Stimulated activated CD4-positive, alpha-beta T cell treated with anti-CD3 and anti-CD28 coated beads, TNF-alpha, amount 100 ng/mL, for 24 hours (primary cell): ENCODE measurements at places on chromosomes 12 and 14.
A peak's percentile ranks its signal among the peaks of the same experiment; 100 is the strongest.

DNA sequence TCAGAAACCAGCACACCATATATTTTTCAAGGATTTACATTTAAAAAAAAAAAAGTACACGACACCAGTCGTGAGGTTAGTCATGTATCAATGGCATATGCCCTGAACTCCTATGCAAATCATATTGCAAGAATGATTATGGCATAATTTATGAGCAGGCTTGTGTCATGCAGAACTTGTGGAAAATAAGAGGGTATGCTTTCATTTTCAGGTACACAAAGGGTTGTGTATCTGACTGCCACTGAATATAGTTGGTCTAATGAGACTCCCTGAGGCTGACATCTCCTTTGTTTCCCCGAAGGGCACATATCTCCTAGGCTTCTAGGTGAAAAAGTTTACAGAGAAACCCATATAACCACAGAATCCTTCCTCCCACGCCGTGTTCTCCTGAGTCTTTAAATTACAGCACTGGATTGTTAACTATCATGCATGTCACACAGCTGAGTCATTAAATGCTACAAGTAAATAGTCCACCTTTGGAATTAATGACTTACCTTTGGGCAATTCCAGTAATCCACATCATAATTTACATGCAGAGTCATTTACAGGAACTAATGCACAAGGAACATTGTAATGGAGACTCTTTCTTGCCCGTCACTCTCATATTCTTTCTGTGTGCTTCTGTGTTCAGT is 356.7 kb upstream of the DIO2 start:
- no peak for DNase-seq

DNA sequence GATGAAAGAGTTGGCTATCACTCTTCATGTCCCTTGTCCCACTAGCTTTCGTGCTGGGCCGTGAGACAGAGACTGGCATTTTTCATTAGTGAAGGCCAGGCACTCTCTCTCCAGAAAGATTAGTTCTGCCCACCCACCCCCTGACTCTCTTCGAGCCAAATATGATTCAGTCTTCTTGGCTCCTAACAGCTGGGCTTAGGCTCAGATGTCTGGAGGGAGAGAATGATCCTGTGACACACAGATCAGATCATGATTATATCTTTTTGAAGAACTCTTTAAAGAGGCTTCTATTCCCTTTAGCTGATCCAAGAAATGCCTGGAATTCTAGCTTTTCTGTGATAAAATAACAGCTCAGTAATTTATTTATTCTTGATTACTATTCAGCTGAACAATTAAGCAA is 5.2 kb upstream of the GNG2 start:
- DNase-seq = no peak

GRCh38 chr12:92094751-92095161 is 50.9 kb downstream of the BTG1 start:
- no peak for DNase-seq

- DNase-seq = peak; percentile 68
These were observed 5.1 kb upstream of the PSMA3 start for GRCh38 chr14:58239244-58240195.

DNA sequence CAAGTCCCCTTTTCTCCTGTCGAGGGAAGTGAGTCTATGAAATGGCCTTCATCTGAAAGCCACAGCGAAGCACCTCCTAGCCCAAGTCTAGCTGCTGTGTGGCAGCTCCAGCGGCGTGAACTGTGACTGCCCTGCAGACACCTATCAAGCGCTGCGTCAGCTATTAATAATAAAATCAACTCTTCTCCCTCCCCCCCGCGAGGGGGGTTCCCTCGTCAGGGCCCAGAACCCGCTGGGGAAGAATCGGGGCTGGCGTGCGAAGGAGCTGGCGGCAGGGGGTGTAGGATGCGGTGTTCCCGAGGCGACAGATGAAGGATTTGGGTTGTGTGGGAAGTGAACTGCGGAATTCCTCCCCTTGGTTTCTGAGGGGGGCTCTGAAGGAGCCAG is 662 bp upstream of the ATP2A2 start:
- peak; percentile 33 for DNase-seq

GRCh38 chr14:39974036-39974435 is 541.8 kb upstream of the FBXO33 start:
- no peak for DNase-seq

DNA sequence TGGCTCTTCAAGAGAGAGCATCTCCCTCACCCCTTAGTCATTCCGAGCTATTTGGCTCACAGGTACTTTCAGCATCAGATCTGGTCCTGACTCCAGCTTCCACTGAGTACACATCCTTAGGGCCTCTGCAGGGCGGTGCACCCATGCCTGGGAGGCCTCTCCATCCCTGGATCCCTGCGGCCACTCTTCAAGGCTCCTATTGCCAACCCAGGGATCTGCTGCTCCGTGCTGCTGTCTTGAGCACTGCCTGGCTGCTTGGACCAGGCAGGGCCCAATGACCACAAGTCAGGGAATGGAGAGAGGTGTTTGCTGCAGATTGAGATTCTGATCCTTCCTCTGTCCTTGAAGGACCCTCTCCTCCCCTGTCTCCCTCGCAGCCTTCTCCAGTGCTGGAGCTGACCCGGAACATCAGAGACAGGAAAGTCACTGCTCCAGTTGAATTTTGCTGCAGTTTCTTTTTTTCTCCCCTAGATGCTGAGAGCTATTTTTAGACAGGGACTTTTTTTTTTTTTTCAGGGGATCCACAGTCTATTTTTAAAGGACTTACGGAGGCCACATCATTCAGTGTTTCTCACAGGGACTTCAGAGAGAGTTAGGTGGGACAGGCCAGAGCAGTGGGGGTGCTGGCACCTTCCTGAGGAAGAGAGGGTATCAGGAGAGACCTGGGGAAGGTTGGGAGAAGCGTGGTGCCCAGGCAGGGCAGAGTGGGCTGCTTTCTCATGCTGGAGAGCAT is 50.1 kb upstream of the KCNA1 start:
- DNase-seq = no peak

DNA sequence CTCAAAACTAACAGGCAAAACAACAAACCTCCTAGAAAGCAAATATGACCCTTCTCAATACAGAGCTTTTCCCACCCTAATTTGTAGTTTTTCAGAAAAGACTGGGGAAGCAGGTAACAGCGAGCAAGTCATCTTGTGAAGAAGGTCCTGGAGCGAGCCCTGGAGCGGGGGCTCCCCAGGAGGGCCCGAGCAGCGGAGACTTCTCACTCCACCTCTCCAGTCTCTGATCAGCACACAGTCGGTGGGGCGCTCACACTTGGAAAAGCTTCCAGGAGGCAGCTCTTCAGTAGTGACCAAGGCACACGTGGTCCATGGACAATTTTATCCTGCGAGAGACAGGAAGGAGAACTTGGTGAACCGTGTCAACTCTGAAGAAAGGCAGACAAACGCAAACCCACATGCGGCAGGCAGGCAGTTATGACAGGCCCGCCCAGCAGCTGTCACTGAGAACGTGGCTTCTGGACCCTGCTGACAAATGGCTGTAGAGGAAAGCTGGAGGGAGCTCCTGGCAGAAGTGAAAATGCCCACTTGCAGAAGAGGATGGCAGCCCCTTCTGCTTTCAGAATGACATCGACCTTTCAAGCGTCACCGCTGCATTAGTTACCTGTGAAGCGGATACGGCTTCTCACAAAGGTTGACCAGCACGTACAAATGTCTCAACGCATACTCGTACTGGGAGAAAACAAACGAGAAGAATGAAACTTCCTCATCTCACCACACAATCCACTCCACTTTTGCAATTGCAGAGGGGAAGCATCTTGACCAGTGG is 44.2 kb downstream of the LGMN start:
- no peak for DNase-seq

DNA sequence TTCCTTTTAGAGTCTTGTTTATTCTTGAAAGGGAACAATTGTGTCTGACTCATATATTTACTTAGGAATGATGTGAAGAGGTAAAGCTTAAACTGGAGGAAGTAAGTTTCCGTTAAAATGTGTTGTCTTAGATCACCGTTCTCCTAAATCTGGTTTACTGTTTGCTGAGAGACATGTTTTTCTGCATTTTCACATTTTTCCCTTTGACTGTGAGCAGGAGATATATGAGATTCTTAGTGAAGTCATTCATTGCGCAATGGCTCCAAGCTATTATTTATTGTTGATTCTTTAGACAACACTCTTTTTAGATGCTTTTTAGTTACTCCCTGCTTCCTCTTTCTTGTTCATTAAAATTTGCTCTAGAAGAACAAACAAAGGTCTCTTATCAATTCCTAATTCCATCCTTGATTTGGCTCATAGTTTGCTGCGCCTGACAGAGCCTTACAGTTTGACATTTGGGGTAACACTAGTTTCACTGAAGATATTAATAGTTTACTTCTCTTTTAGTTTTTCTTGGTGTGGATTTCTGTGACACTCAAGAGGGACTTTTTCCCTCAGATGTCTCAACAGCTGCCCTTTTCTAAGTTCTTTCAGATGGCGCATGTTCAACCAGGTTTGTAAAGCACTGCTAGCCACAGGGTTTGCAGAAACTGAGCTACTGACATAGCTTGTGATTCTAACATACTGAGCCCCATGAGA is 11.4 kb downstream of the CLECL1 start:
- no peak for DNase-seq

- DNase-seq = peak; percentile 80
These were observed 29.1 kb downstream of the SH2B3 start for GRCh38 chr12:111434680-111435338.

DNA sequence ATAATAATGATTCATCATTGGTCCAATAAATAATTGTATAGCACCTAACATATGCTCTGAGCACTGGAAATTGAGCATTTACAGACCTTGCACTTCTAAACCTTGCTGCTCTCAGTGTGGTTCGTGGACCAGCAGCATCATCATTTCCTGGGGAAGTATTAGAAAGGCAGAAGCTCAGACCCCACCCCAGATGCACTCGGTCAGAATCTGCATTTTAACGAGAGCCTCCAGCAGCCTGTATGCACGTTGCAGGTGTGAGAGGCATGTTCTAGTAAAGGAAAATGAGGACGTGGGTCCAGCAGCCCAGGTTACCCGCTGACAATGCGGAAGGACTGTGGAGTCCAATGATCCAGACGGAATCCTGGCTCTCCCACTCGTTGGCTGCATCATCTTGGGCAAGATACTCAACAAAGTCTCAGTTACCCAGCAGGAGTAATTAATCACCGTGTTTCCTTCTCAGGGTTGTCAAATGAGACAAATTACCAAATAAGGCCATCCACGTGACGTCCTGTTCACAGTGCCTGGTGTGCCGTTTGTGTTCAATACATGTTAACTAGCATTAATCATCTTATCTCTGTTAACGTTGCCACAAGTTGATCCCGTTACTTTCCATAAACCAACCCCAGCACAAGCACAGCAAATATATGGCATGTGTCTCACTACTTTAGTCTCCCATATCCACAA is 49.2 kb upstream of the CCND2 start:
- no peak for DNase-seq

GRCh38 chr12:40775661-40776060 is 83.4 kb downstream of the CNTN1 start:
- no peak for DNase-seq

DNA sequence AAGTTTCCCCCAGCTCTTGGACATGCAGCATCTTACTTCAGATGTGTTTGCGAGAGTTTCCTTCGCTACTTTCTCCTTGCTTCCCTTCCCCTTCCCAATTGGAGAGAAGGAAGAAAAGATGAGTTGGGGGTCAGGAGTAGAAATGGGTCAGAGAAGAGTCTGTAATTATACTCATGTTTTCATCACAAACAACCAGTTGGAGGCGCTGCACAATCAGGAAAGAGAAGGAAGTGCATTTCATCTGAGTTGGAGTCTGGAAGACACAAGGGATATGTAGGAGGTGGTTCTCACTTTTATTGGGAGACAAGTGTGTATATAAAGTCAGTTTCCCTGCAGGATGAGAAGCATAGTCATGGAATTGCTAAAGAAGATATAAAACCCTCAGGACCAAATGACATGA is 31.3 kb upstream of the VSX2 start:
- no peak for DNase-seq

- DNase-seq = no peak
These were observed 35.0 kb downstream of the GNPTAB start for GRCh38 chr12:101795786-101796185.

GRCh38 chr12:65156366-65156841 is 13.0 kb upstream of the LEMD3 start:
- DNase-seq = no peak

- DNase-seq = no peak
These were observed 696 bp upstream of the GPHN start for GRCh38 chr14:66507181-66507721.
